CD4-positive, alpha-beta T cell treated with Interleukin-17A for 4 hours (primary cell): ENCODE measurements at places on chromosomes 7 and 10.

DNA sequence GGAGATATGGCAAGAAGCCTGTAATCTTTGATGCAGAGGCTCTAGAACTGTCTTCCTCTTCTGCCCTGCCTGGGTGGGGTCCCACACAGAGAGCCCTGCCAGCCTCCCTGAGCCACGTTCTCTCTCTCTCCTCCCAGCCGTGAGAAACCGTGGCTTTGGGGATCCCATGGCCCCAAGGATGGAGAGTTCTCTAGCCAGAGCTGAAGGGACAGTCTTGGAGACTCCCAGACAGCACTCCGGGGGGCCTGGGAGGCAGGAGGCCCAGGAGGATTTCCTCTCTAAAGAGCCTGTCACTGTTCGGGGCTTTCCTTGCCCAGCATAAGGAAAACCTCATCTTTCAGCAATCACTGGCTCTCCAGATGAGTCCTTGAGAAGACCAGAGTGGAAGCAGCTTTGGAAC is 227.1 kb downstream of the ARHGAP12 start:
- no peak for DNase-seq

GRCh38 chr10:34644224-34644623 is 170.9 kb downstream of the PARD3 start:
- DNase-seq, result no peak

- DNase-seq, result no peak
These were observed at the start of gene TAC1 for GRCh38 chr7:97731736-97732564. TAC1 (plus strand) TSS chr7:97732086; CDS start chr7:97732613, 527 bp downstream.

DNA sequence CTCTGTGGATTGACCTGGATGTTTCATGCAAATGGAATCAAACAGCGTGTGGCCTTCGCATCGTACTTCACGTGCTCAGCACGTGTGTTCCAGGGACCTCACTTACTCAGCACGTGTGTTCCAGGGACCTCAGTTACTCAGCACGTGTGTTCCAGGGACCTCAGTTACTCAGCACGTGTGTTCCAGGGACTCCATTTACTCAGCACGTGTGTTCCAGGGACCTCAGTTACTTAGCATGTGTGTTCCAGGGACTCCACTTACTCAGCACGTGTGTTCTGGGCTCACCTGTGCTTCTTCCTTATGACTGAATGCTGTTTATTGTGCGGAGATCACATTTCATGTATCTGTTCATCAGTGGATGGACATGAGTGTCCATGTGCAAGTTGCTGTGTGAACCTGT is 22.0 kb downstream of the INPP5A start:
- peak; percentile 2 for DNase-seq
